Fibroblast of mammary gland (primary cell): ENCODE measurements at places on chromosomes 13 and 19.

DNA sequence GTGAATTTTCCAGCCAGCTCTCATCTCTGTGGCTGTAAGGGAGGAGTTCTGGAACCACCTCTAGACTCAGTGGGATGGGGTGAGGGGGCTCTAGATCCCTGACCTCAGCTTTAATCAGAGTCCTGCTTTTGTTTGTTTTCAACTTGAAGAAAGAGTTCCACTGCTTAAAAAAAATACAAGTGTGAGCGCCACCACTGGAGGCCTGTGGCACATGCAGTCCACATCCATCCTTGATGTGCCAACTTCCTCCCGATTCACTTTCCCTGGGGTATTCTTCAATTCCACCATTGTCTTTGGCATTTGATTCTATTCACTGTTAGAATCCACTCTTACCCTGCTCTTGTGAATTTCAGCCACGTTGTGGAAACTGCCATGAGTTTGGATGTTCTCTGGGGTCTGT, 62.4 kb upstream of the GJB6 start:
- peak; percentile 15 for DNase-seq

GRCh38 chr13:113400621-113401451, 36.9 kb upstream of the GRTP1 start:
- no peak for DNase-seq

GRCh38 chr19:29675120-29675649, 9.9 kb downstream of the PLEKHF1 start:
- no peak for DNase-seq

GRCh38 chr13:95039415-95039814, 261.8 kb downstream of the ABCC4 start:
- peak; percentile 7 for DNase-seq

DNA sequence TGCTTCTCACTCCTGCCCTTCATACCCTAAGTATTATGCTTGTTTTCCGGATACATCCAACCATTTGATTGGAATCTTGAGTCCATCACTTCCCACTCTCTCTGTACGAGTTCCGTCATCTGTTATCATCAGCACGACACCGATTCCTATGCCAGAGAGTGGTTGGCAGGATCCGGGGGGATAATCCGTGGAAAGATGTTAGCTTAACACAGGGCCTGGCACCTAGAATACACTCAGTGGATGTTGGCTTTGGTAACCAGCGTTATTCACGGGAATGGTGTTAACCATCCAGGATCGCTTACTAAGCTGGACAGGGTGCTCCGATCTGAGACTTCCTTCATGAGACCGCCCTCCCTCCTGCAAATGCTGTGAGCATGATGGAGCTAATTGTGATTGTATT, 12.4 kb downstream of the VSTM2B start:
- no peak for DNase-seq

DNA sequence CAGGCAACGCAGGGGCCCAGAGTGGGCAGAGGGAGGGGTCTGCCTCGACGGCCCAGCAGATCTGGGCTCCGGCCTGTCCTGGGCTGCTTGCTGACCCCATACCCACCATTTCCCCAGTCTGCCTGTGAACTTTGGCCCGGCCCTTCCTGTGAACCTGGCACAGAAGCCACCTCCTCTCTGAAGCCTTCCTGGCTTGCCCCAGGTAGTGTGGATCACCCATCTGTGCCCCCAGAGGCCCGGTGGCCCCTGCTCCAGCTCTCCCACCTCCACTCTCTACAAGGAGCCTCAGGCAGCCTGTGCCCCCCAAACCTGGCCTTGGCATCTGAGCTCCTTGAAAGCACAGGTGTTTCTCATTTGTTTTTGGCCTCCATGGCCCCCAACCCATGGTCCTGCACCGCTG, 15.7 kb downstream of the PLEKHF1 start:
- no peak for DNase-seq

DNA sequence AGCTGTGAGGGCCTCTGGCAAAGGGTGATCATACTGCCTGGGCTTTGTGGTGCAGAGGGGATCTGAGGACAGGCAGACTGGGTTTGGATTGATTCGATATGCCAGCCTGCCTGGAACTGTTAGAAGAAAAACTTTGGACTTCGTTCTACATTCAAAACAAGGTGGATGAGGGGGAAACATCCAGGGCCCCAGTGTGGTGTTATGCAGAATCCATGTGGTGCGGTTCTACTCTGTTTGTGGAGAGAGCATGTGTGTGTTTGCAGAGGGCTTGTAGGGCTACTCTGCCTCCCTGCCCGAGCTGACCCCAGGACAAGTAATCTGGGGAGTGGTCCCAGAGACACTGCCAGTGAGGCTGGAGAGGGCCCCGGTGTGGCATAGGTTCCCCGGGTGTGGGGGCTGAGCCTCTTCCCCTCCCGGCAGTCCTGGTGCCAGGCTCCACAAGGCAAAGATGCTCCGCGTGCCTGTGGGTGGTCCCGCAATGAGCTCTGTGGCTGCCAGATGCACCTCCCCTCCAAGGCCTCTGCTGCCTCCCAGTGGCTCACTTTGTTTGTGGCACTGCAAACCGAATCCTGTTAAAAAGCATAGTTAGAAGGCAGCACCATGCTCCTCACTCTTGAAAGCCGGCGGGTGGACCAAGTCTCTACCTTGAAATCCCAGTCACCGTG, 22.3 kb upstream of the TFDP1 start:
- peak; percentile 74 for DNase-seq

DNA sequence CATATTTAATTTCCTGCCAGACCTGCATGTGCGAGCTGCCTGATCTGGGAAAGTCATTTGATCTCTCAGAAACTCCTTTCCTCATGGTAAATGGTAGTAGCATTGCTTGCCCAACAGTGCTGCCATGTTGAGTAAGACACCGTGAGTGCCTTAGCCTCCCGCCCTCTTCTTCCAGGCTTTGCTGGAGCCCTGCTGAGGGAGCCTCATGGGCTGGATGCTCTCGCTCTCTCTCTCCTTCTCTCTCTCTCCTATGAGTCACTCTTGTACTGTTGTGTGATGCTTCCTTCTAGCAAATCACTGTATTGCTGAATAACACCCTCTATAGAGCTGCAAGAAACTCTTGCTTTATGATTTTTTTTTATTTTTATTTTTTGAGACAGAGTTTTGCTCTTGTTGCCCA, 365.5 kb downstream of the UQCRFS1 start:
- peak; percentile 11 for DNase-seq

DNA sequence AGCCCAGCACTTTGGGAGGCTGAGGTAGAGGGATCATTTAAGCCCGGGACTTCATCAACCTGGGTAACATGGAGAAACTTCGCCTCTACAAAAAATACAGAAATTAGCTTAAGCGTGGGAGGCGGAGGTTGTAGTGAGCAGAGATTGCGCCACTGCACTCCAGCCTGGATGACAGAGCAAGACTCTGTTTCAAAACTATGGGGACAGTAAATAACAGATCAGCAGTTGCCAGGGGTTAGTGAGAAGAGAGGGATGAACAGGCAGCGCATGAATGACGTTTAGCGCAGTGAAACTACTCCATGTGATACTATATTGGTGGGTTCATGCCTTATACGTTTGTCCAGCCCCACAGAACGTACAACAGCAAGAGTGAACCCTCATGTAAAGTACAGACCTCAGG, 7.1 kb upstream of the ICAM3 start:
- peak; percentile 76 for DNase-seq

- DNase-seq = peak; percentile 55
Measured at GRCh38 chr19:49301165-49301865, 23.7 kb downstream of the SLC6A16 start.

- no peak for DNase-seq
Measured at GRCh38 chr13:94966422-94966955, 254.1 kb upstream of the SOX21 start.

DNA sequence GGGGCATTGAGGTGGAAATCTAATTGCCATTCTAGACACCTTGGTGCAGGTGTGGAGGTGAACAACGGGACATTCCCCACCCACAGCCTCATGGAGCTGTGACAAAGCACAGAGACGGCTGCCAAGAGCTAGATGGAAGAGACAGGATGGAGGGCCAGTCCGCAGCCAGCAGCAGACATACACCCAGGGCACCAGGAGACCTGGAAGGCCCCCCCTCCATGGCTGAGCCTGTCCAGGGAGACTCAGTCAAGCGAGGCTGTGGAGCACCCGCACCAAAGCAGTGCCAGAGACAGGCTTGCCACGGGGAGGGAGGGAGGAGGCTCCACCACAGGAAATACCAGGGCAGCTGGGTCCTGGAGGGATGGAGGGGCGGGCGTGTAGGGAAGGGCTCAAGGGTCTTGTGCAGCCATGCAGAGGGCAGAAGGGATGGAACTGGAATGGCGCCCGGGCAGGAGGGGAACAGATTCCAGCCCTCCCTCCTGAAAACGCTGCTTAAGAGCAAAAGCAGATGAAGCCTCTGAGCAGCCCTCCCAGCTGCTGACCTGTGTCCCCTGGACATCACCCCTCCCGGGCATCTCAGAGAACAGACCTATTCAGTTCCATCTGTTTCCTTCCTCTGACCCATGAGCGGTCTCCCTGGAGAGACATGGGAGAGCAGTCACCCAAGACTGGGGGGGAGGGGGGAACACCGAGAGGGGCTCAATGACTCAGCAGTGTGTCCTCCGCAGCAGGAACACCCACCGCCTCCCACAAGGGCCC, 14.4 kb downstream of the EPS15L1 start:
- DNase-seq = peak; percentile 53

- DNase-seq = no peak
Measured at GRCh38 chr19:32651729-32652140, 23.2 kb downstream of the ANKRD27 start.

DNA sequence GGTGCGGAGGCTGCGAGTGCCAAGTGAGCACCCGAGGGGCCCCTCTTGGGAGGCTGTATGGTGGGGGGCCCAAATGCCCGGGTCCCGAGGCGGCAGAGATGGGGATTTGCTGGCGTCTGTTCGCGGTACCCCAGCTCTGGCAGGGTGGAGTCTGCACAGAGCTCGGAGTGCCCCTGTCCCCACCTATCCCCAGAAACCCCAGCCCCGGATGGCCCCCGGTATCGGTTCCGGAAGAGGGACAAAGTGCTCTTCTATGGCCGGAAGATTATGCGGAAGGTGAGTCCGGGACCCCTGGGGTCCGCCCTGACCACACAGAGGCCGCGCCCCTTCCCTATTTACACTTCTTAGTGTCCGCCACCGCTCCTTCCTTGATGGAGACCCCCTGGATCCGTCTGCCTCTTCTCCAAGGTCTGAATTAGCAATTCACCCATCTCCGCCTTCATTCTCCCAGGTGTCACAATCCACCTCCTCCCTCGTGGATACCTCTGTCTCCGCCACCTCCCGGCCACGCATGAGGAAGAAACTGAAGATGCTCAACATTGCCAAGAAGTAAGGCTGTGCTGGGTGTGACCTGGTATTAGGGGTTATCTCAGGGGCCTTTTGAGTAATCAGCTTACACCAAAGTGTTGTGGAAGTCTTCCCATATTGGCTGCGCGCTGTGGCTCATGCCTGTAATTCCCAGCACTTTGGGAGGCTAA, 630 bp downstream of the PNPLA6 start:
- no peak for DNase-seq

DNA sequence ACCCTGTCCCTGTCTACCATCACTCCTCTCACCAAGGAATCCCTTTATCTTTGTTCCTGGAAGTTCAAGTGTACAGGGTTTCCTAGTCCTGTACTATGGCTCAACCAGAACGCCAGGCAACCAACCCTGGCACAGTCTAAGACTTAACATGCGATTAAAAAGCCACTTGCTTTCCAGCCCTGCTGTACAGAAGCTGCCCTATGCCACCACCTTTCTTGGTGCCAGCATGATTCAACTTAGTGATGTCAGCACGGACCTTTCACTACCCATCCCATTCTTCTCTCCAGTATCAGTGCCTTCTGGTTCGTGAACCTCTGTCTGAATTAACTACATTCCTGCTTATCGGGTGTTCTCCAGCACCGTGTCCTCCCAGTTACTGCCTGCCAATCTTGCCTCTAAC, 151.1 kb downstream of the KLF12 start:
- no peak for DNase-seq

DNA sequence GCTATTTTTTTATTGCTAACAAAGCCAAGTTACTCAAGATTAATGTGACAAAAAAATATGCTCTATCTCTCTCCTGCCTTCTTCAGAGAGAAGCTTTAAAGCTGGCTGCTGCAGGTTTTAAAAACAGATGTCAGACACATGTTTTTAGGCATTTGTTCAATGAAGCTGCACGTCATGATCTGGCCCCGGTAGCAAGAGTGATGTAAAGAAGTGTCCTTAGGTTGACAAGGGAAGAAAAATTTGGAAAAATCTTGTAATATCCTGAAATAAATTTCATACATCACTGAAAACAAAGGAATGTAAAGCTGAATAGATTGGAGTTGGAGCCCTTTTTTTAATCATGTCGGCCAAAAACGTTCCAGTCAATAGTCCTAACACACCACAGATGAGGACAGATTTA, 531.4 kb upstream of the NBEA start:
- peak; percentile 33 for DNase-seq

DNA sequence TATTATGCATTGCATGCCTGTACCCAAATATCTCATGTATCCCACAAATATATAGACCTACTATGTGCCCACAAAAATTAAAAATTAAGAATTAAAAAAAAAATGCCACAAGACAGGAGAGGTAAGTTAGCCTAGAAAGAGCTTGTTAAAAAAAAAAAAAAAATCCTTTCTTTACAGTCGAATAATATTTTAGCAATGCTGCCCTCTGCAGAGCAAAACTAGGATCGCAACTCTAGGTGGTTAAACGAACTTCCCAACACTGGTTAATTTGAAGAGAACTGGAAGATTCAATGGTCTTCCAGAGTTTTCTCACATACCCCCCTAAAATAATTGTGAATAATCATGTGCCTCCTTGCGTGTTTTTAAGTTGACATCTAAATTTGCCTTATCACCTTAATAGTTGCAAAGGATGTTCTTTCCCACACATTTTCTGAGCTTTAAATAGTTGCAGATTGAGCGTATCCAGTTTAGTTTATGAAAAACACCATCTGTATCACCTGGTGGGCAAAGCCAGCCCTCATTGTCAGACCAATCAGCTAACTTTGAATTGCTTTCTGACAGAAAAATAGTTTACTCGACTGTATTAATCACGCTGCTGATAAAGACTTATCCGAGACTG, 47.4 kb upstream of the RCBTB2 start:
- DNase-seq = peak; percentile 71

GRCh38 chr19:5959260-5960004, 18.5 kb downstream of the RANBP3 start:
- no peak for DNase-seq

DNA sequence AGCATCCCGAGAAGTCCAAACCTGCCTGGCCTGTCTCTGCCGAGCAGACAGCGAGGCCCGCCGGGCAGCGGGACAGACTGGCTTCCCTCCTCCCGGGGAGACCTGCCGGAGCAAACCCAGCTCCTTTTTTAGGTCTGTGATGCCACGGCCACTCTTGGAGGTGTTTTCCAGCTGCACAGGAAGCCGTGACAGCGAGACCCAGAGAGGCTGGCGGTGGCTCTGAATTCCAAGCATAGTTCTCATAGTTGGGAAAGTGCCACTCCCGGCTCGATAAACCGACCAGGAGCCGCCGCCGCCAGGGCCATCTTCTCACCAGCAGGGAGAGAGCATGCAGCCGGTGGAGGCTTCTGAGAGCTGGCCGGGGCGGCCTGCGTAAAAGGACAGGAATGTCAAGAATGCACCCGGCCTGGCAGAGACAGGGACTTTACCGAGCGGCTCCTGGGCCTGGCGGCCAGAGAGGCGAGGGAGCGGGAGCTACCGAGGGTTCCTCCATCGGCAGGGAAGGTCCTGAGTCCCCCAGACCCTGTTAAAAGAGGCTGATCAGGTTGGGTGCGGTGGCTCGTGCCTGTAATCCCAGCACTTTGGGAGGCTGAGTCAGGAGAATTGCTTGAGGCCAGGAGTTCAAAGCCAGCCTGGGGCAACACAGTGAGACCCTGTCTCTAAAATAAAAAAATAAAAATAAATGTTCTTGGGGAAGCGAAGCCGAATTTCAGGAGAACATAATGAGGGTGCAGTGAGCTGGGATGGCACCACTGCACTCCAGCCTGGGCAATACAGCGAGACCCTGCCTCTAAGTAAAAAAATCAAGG, 64.9 kb downstream of the GADD45B start:
- peak; percentile 91 for DNase-seq
